ENCODE measurements at places on chromosomes 2 and 18. TPM values are rescaled to one million over a fixed set of nuclear protein-coding genes. Genes with fewer than 3 reads are reported as not detected.

GRCh38 chr2:202965810-202966460, 48.7 kb upstream of the NBEAL1 start:
- DNase-seq = peak; percentile 65

DNA sequence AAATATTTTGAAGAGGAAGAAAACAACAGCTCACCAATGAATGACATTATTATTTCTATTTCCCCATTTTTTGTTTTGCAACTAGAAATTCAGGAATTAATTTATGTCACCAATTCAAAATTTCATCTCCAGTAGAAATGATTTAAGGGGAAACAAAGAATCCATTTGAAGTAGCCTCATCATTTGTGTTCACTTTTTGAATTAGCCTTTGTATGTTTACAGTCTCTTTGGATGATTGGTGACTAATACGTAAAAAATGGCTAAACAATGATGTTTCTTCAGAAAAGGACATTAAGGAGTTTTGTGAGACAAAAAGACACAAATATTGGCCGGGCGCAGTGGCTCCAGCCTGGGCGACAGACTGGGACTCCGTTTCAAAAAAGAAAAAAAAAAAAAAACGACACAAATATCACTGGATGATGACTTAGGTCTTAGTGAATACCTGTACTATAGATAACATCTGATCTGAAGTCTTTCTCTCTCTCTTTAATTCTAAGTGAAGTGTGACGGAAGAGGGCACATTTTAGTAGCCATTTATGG, 313.2 kb downstream of the PIK3C3 start:
- no peak for DNase-seq

GRCh38 chr2:64153811-64154210, 9.6 kb upstream of the PELI1 start:
- DNase-seq = no peak

GRCh38 chr2:73022024-73022568, 49.4 kb downstream of the SFXN5 start:
- no peak for DNase-seq

DNA sequence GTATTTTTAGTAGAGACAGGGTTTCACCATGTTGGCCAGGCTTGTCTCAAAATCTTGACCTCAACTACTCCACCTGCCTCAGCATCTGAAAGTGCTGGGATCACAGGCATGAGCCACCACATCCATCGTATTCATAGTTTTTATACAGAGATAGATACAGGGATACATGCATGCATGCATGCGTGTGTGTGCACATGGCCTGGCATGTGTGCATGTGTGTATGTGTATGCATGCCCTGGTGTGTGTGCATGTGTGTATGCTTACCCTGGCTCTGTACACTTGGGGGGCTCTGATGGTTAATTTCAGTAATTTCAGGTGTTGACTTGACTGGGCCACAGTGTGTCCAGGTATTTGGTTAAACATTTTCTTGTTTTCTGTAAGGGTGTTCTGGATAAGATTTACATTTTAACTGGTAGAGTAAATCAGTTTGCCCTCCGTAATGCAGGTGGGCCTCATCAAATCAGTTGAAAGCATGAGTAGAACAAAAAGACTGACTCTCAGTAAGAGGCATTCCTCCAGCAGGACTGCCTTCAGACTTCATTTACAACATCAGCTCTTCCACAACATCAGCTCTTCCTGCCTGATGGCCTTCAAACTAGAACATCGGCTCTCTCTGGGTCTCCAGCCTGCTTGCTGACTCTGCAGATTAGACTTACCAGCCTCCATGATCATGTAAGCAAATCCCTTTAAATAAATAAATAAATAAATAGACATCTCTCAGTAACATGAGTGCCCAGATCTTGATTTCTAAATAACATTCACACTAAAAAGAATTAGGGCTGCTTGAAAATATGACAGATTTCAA, 30.8 kb downstream of the SESTD1 start:
- DNase-seq = no peak

- DNase-seq = no peak
Observed at GRCh38 chr18:6423289-6423688, 8.6 kb upstream of the L3MBTL4 start.

- DNase-seq = no peak
Observed at GRCh38 chr2:204726831-204727230, 181.6 kb downstream of the PARD3B start.

- DNase-seq = no peak
Observed at GRCh38 chr2:47652061-47652690, 130.8 kb upstream of the MSH6 start.

DNA sequence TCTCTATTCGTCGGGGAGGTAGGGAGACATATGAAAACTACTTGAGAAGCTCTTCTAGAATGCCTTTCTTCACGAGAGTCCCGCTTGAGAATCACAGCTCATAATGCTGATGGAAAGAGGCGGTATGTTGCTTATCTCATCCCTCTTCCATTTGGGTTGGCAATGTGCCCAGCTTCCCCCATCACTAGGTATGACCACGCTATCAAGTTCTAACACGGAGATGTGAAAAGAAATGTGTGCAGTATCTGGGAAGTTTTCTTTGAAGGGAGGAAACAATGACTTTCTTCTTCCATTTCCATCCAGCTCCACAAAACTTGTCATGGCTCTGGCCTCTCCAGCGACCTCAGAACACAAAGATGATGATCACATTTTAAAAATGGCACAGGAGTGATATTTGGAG, 742.4 kb downstream of the DCDC2C start:
- no peak for DNase-seq

- DNase-seq = no peak
Observed at GRCh38 chr2:73386342-73386868, 769 bp downstream of the ALMS1 start.

DNA sequence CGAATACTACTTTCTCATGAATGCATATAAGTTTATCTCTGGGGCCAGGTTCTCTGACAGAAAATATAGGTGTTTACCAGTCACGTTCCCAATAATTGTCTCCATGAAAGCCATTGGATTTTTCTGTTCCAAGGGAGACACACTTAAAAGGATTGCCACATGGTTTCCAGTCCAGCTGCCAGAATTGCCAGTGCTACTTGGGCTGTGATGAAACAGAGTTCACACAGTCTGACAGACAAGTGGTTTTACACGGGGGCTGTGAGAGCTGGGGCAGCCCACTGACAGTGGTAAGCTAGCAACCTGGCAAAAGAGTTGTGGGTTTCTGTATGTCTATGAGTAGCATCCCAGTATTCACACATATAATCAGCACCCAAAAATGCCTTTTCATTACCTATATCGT, 27.7 kb upstream of the ATRAID start:
- DNase-seq = peak; percentile 43

DNA sequence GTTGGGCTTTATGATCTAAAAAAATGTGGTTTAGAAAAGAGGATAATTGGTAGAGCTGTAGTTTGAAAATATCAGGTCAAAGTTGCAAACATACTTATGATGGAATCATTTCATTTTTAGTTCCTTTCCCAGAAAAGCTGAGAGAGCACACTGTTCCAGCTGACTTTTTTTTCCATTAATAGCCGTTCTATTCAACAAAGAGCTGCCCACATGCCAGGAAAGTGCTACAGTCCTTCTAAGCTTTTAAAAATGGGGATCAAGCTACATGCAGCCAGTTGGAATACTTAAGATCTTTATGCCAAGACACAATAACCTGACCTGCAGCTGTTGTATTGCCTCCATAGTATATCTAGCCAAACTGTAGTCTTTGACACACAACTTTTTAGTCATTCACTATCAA, 111.5 kb downstream of the GALNT3 start:
- no peak for DNase-seq

- DNase-seq = no peak
Observed at GRCh38 chr2:116452651-116453050, 1361.8 kb upstream of the DDX18 start.

- DNase-seq = no peak
Observed at GRCh38 chr2:160568856-160569255, 75.2 kb upstream of the RBMS1 start.

GRCh38 chr18:41075212-41075611, 879.8 kb upstream of the PIK3C3 start:
- DNase-seq = peak; percentile 12

DNA sequence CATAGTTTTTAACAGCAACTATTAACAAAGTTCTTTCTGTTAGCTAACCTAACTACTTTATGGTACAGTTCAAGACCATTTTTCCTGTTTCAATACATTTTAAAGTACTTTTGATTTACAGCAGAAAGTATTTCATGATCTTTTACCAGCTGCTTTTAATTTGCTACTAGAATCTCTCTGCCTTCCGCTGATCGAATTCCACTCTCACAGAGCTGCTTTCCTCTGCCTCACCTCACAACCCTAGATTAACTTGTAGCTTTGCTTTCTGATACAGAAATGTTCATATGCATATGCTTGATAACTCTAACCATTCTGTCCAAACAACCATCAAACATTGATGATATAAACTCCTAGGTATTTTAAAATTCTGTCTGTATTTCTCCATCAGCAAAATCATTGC, 463.2 kb upstream of the ZEB2 start:
- DNase-seq = no peak

- DNase-seq = no peak
Observed at GRCh38 chr18:9519399-9519798, 44.1 kb downstream of the RALBP1 start.

DNA sequence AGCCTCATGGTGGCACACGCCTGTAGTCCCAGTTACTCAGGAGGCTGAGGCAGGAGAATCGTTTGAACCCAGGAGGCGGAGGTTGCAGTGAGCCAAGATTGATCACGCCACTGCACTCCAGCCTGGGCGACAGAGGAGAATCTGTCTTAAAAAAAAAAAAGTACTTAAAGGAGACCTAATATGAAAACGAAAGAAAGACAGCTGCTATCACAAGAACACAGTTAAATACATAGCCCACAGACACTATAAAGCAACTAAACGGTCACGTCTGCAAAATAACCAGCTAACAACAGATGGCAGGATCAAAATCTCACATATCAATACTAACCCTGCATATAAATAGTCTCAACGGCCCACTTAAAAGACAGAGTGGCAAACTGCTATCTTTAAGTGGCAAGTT, 43.9 kb upstream of the TACR1 start:
- DNase-seq = no peak

- no peak for DNase-seq
Observed at GRCh38 chr2:195451160-195451559, 205.9 kb upstream of the SLC39A10 start.

DNA sequence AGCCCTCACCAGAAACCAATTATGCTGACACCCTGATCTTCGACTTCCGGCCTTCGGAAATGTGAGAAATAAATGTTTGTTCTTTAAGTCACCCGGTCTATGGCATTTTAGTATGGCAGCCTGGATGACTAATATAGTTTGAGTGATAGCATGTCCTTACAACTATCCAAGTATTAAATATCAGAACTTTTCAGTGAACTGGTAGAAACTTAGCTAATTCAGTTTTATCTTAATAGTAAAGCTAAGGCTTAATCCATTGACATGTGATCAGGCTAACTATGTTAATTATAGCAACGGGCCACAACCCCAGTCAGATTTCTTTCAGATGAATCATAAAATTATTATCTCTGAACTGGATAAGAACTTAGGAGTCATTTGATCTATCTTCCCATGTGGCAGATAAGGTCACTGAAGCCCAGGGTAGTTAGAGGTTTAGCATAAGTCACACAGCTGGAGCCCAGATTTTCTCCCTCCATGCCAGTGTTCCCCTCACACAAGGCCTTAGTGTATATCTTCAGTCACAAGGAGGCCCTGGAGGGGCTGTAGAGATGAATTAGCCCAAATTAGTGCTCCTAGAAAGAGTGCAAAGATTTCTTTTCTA, 40.7 kb upstream of the UPP2 start:
- no peak for DNase-seq

The SLC16A14 gene
- total RNA-seq = under 0.01 TPM

The SLC23A3 gene
- total RNA-seq = 2.0 TPM

The HRH4 gene
- total RNA-seq = not detected

The ITPRIPL1 gene
- total RNA-seq = 2.0 TPM

The FAM228B gene
- total RNA-seq = 8.3 TPM

The RBM45 gene
- 20.6 TPM for total RNA-seq

The FEV gene
- not detected for total RNA-seq
